ENCODE measurements at places on chromosomes 12 and 14.
A peak's percentile ranks its signal among the peaks of the same experiment; 100 is the strongest.

DNA sequence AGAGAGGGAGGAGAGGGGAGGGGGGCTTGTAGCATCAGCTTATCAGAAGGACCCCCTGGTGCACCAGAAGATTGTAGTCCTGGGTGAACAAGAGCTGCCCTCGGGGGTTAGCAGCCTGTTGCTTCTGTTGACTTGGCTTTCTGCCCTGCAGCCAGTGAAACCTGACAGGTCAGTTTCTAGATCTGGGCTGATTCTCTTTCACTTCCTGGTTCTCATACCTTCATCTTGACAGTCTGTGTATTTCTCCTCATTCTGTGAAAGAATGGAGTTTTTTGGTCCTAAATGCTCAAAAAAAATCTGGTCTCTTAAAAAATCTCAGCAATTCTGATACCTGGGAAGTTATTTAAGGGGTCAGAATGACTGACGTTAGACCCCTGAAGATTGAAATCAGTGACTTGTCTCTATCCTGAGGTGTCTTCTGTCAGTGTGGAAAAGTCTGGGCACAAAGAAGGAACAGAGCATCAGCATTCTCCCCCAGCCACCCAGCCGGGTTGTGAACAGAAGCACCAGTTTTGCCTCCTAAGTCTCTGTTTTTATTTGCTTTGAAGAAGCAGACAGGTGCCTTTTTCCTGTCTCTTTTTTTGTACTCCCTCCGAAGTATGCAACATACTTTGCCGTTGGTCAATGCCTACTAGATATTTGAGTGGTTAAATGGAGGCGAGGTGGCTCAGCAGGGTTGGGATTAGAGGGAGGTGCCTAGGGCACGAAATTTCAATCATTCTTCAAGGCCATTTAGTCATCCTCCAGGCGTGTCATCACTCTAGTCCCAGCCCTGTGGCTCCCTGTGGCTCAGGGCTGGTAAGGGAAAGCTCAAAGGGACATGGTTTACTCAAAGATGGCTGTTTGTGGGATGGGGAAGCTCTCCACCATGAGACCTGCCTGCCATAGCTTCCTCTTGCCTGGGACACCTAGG, 24.0 kb downstream of the TTC9 start:
- DNase-seq: no peak

GRCh38 chr12:26097046-26097878, 27.6 kb downstream of the BHLHE41 start:
- DNase-seq: peak; percentile 27

DNA sequence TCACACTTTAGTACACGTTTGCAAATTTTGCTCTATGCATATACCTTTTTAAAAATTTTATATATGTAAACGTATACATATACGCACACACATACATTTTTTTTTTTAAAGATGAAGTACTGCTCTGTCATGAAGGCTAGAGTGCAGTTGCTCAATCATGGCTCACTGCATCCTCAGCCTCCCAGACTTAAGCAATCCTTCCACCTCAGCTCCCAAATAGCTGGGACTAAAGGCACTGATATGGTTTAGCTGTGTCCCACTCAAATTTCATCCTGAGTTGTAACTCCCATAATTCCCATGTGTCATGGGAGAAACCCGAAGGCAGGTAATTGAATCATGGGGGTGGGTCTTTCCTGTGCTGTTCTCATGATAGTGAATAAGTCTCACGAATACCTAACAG, 220.8 kb upstream of the CAND1 start:
- DNase-seq: no peak

DNA sequence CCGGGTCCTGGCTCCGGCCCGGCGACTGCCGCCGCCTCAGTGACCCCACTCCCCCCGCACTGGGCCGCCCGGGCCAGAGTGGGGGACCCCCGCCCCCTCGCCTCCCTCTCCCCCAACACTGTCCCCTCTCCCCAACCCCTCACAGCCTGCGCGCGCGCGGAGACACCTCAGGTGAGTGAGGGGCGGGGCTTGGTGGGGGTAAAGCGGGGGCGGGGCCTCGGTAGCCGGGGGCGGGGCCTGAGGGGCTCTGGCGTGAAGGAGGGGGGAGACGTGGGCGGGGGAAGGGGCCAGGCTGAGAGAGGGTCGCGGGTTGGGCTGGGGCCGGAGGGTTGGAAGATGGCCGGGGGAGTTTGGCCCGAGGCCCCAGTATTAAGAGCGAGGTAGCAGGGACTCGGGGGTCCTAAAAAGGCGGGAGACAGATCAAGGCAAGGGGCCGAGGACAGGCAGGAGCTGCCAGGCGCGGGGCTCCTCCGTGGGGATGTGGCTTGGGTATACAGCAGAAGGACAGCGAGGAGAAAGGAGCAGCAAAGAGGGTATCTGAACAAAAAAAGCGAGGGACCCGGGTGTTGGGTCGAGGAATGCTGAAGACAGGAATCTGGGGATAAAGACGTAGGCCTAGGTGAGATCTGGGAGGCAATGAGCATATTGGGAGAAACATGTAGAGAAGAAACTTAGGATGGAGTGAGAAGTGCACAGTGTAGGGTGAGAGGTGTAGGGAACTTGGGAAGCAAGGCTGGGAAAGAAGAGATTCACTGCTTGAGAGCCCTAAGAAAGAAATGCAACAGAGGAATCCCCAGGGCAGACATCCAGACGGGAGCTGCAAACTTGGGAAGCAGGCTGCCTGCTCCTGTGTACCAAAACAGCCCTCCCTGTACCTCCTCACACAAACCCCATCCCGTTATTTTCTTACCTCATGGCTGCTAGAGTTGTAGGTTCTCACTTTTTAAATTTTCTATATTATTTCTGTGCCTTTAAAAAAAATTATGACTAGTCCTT, 10.8 kb downstream of the SUOX start:
- DNase-seq: peak; percentile 65

GRCh38 chr14:20836668-20837338, 34.2 kb upstream of the RNASE1 start:
- DNase-seq: no peak
